ENCODE measurements at places on chromosomes 11 and 22.

DNA sequence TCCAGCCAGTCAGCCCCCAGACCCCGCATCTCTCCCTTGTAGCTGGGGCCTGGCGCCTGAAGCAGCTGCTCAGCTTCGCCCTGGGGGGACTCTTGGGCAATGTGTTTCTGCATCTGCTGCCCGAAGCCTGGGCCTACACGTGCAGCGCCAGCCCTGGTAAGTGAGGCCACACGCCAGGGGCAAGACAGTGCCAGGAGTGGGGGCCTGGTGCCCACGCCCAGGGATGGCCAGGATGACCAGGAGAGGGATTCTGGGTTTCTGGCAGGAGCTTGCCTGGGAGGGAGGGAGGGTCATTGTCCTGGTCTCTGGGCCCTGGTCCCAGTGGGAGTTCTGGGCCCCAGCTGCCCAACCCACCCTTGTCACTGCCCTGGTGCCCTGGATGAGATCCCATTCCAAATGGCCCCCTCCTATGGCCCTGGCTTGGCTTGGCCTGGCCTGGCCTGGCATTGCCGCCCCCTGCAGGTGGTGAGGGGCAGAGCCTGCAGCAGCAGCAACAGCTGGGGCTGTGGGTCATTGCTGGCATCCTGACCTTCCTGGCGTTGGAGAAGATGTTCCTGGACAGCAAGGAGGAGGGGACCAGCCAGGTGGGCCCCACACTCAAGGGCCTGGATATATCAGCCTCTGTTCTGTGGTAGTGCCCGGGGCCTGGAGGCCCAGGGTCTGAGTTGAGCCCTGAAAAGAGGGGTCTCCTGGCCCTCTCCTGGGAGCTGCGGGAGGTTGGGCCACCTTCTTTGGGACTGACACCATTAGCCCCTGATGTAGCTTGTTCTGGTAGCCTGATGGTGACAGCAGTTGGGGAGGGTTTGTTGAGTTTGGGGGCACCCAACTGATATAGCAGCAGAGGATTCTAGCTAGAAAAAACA, 3.7 kb downstream of the SLC39A13 start:
- peak; percentile 29 for DNase-seq

GRCh38 chr22:36358533-36359469, 29.0 kb downstream of the MYH9 start:
- DNase-seq, result no peak

- DNase-seq, result no peak
These were observed 34.6 kb downstream of the FAM83F start for GRCh38 chr22:40029189-40029890.

DNA sequence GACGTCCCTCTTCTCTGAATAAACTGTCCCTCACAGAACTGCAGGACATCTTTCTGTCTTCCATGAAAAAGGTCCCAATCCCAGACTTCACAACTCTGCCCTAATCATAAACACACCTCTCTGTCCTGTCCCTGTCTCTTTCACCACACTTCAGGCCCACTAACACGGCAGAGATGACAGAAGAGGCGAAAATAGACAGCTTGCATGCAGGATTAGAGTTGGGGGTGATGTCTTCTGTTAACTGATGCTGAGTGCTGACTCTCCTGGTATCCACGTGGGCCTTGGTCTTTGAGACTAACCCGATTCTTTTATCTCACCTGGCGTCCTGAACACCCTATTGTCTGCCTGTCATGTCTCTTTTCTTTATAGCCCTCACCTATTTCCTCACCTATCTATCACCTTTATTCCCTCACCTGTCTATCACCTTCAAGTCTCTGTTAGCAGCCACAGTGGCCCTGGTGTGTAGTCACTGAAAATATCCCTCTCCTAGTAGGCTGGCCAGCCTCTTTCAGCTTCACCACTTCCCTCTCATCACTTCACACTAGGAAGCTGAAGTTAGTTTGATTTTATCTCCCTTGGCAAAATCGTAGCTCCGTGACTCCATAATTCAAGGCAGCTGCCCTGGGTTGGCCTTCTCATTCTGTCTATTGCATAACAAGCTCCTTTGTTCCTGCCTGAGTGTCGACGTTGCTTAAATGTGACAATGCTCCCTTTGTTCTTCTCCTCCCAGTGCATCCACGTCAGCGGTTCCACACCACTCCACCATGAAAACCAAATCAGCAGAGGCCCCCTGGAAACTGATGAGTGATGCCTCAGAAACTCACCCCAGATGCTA, 30.6 kb upstream of the DRD2 start:
- no peak for DNase-seq

- DNase-seq, result no peak
These were observed 289.2 kb downstream of the MN1 start for GRCh38 chr22:27512283-27512761.

GRCh38 chr11:65834202-65834601, 439 bp downstream of the SNX32 start:
- DNase-seq, result no peak

GRCh38 chr11:84536456-84536855, 1090.7 kb downstream of the DLG2 start:
- no peak for DNase-seq

GRCh38 chr11:59176330-59176729, 4.4 kb downstream of the DTX4 start:
- no peak for DNase-seq

- DNase-seq, result no peak
These were observed 181.1 kb downstream of the CTTN start for GRCh38 chr11:70579316-70579955.

DNA sequence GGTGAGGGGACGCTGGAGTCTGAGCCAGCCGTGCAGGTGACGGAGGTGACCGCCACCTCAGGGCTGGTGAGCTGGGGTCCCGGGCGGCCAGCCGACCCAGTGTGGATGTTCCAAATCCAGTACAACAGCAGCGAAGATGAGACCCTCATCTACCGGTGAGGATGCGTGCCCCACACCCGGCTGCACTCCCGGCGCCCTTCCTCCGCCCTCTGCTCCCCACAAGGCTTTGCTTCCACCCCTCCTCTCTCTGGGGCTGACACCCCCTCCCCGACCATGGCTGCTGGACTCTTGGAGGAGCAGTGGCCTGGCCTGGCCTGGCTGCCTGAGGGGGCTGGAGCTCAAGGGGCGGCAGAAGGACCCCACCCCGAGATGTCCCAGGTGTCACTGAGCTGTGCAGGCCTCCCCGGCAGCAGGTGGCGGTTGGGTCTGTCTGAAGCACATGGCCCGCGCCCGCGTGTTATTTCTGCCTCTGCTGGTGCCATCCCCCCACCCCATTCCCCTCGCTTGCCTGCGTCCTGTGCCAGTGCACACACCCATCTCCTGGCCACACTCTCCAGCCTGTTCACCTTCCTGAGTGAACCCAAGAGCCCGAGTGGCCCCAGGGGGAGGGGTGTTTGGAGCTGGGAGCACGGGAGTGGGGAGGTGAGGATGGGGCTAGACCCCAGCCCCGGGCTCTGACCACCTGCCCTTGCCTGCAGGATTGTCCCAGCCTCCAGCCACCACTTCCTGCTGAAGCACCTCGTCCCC, 2.2 kb downstream of the LRFN4 start:
- no peak for DNase-seq

DNA sequence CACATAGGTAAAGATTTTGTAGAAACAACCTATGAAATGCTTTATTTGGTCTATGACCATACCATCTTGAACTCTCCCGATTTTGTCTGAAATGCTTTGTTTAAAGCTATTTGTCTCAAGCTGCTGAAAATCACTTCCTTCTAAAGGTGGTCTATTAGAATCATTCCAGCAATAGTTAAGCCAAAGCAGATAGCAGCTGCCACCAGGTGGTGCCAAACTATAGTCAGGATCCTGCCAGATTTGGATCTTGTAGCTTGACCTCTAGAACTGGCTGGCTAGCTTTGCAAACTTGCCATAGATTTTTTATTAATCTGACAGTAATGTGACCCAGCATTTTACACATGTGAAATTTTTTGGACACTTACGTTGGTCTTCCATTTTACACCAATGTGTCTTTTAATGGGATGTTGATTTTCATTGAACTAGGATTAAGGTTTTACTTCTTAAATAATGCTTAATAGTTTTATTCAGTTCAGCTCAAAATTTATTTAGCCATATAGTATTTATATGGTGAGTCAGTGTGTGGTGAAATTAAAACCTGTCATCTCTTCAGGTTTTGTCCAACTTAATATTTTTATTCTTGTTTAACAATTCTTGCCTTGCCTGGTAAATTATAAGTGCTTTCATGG, 19.7 kb downstream of the CTR9 start:
- DNase-seq, result no peak

DNA sequence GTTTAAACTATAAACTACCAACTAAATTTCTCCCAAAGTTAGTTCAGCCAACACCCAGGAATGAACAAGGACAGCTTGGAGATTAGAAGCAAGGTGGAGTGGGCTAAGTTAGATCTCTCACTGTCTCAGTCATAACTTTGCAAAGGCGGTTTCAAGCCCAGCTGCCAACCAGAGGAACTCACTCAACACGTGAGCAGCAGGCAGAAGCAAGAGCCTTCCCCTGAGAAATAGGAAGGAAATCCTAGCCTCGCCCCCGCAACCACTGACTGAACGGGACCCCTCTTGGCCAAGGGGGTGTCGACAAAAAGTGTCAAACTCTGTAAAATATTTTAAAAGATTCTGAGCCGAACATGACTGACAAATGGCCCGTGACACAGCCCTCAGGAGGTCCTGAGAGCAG, 4.4 kb upstream of the KRTAP5-9 start:
- no peak for DNase-seq

- DNase-seq, result no peak
These were observed 11.7 kb upstream of the CSTF3 start for GRCh38 chr11:33172996-33173395.

DNA sequence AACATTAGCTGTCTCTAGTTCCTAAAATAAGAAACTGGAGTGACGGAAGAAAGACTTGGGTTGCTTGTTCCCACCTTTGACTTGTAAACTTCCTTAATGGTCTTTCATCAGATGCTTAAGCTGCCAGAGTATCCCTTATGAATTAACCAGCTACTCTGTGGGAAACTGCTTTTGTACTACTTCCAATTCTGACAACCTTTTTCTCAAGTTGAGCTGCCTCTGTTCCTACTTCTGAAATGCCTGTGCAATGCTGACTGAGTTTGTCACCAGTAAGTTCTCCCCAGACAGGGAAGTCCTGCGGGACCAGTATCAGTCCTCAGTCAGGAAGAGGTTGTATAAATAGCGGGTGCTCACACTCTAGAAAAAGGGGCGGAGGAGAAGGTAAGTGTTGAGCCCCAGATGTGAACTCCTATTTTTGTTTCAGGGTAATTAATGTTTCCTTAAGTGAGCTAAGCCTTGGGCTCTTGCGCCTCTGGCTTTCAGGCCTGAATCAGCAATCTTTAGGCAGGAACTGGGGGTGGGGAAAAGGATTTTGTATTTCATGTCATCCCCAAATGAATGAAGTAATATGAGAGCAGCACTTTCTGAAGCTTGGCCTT, 67.2 kb downstream of the CECR2 start:
- no peak for DNase-seq

DNA sequence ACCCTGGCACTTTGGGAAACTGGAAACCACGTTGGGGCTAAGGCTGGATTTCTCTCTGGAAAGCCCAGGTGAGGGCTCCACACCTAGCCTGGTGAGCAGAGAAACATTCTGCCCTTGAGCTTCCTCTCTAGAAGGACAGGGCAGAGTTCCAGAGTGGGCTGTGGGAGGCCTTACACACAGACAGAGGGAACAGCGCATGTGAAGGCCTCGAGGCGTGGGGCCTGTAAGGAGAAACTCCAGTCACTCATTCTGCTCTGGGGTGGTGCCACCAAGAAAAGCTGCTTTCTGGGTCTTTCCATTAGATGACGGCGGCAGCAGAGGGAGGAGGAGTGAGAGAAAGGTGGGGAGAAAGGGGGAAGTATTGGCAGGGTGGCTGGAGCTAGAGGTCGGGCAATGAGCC, 183.1 kb downstream of the CHST1 start:
- DNase-seq, result no peak

GRCh38 chr11:44016131-44016530, 31.6 kb upstream of the ACCSL start:
- DNase-seq, result no peak

GRCh38 chr11:16946477-16947282, 67.5 kb downstream of the PLEKHA7 start:
- DNase-seq, result no peak

- DNase-seq, result no peak
These were observed 26.4 kb downstream of the IGLL5 start for GRCh38 chr22:22913989-22914388.

DNA sequence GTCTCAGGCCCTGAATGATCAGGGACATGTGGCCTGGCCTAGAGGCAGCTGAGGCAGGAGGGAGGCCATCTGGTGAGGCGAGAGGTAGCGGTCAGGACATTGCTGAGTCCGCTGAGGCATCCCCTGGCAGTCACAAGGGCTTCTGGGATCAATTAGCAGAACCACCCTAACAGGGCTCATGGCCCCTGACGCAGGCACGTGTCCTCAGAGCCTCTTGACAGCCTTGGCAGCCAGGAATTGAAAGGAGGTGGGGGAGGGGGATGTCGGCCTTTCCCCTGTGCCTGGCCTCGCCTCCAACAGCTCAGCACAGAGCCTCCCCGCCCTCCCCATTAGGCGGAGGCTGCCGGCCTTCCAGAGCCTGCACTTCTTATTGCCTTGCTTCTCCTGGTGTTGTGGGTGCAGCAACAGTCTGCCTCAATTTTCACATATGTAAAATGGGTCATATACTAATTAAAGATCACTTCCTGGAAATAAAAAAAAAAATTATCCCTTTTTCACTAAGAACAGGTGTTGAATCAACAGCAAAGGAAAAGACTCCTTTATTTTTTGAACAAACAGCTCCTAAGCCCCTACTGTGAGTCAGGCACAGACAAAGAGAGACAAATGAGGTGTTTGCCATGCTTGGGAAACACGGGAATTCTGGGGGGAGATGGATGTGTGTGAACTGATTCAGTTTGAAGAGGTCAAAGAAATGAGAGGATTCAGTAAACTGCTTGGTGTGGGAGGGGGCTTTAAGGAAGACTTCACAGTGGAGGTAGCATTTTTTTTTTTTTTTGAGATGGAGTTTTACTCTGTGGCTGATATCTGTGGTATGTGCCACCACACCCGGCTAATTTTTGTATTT, 55.3 kb downstream of the NFAM1 start:
- no peak for DNase-seq

DNA sequence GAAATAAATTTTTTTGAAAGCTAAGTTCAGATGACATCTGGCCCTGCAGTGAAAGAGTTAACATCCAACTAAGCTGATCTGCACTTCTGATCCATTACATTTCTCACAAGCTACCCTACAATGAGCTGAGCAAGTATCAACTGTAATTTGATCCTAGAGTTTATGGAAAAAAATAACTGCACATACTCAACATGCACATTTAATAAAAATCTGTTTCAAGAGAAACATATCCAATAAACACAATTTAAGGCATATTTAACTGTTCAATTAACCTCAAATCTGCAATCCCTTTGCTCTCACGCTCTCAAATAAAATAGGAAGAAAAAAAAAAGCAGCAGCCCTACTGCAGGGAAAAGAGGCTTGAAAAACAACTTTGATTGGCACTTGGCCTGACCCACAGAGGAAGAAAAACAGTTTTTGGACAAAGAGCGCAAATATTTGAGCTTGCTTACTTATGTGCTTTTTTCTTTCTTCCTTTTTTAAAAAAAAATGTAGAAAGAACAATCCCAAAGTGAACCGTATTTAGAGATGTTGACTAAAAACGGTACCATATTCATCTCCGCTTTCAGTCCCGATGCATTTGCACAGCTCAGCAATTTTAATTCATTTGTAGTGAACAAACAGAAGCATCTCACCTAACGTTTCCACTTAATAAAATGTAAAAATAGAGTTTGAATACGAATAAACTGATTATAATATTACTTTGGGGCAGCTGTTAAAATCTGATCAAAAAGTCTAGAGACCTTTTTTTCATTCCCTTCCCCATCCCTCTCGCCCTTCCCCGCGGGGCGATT, 1.6 kb downstream of the SESN3 start:
- DNase-seq, result peak; percentile 18

GRCh38 chr22:36239150-36239400, 252 bp downstream of the APOL2 start:
- DNase-seq, result no peak

Measured in naive thymus-derived CD4-positive, alpha-beta T cell (primary cell).